ENCODE measurements at places on chromosomes 3 and 15.

- DNase-seq = no peak
These were observed 61.2 kb downstream of the RFTN1 start for GRCh38 chr3:16452261-16452660.

DNA sequence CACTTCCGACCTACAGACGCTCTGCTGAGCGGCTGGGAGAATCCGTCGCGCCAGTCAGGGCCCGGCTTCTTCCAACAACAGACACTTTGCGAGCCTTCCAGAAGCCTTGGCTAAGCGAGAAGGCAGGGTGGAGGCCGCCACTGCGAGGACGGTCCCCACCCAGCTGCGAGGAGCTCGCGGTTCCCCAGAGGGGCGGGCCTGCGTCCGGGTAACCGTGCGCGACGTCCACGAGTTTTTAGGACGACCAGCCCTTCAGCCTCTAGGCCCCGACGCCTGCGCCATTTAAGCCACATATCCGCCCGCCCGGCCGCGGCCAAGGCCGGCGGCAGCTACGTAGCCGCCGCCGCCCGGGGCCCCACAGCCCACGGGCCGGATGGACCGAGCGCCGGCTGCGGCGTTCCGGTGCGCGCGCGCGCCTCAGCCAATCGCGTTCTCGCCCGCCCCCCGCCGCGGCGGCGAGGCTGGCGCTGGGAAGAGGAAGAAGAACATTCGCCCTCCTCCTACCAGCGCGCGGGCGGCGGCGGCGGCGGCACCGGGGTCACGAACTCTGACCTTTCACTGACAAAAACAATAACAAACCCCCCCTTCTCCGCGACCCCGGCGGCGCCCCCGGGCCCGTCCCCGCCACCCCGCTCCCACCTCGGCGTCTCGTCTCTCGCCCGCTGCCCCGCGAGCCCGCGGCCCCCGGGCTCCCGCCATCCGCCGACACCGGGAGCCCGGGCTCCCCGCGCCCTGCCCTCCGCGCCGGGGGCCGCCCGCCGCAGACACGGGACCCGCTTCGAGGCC, at the start of gene NR2C2:
Gene NR2C2 (plus strand): TSS at position 484 of the 786 bp plus-strand sequence. CDS start 56,332 bp downstream, outside the sequence.
- DNase-seq = peak; percentile 76

GRCh38 chr15:94002041-94002440, 229.3 kb upstream of the MCTP2 start:
- no peak for DNase-seq

GRCh38 chr3:49339581-49339940, 292 bp downstream of the USP4 start:
- DNase-seq = no peak

GRCh38 chr3:188394623-188395022, 240.7 kb downstream of the LPP start:
- DNase-seq = no peak

DNA sequence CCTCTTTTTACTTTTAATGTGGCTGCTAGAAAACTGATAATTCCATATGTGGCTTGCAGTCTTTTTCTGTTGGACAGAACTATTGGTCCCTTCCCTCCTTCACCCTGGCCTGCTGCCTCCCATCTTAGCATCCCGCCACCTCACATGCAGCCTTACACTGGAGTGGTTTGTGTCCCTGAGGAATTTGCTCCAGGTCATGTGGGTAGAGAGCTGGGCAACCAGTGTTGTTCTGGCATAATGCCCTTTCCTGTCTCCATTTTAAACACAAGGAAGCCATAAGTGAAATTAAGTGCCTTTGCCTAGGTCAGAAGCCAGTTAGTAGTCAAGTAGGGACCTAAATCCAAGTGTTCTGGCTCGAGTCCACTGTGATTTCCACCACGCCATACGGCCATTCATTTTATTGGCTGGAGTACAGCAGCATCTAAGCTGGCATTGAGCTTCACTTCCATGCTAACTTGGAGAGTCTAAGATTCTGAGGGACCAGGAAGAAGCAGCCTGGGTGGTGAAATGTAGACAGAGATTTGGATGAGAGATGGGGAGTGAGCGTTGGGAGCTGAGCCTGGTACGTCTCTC, 46.0 kb upstream of the PLXNA1 start:
- no peak for DNase-seq

DNA sequence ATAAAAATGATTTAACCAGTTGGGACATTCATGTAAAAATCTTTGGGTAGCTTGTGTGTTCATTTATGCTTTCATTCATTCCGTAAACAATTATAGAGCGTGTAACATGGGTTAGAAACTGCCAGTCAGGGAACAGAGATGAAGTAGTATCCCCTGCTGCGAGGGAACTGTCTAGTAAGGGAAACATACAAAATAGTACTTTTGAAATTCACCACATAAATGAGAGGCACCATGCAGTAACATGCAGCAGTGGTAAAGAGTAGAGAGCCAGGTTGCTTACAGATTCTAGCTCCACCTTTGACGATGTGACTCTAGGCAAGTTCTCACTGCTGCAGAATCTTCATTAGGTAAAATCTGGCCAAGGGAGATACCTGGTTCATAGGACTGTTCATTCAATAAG, 938 bp downstream of the DZIP3 start:
- no peak for DNase-seq

DNA sequence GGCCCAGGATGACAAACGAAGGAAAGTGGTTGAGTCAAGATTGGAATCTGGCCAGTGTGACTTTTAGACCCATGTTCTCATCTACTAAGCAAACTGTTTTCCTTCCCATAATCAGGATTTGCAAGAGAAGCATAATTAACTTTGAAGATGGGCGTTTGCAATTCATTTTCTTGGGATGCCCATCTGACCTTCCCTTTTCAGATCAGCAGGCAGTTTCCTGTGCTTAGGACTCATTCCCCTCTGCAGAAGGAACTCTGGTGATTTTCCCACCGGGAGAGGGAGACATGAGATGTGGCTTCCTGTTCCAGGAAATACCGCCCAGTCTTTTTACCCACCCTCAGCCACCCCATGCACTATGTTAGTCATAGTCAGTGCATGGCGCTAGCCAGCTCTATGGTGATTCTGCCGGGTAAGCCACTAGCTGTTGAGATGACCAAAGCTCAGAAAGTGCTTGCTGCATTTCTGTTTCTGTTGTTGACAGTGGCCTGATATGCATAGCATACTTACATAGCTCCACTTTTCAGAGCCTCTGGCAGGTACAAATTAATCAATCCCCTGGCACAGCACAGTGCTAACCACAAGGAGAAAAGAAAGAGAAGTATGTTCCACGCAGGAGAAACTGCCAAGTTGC, 129.4 kb downstream of the VGLL4 start:
- peak; percentile 77 for DNase-seq

DNA sequence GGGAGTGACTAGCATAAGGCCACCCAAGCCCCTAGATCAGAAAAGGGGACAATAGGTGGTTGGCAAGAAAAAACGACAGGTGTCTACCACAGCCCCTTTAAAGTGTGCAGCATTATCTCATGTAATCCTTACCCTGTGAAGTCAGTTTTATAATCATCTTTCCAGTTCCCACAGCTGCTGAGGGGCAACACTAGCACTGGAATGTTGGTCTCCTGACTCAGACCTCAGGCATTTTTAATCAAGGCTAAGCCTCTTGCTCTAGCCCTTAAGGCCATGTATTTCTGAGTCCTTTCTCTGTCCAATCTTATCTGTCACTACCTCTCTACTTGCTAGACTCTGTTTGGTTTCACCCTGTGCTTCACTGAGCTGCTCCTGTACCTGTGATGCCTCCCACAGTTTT, 171.7 kb downstream of the TLE3 start:
- DNase-seq = peak; percentile 71

- DNase-seq = no peak
These were observed 102.9 kb upstream of the ARHGEF3 start for GRCh38 chr3:56904552-56905215.

- DNase-seq = no peak
These were observed 456.3 kb upstream of the KCNMB2 start for GRCh38 chr3:178079966-178080365.

- DNase-seq = no peak
These were observed 164.0 kb downstream of the CHST2 start for GRCh38 chr3:143283432-143284128.

GRCh38 chr3:57221883-57222282, 5.6 kb upstream of the APPL1 start:
- no peak for DNase-seq
